ENCODE measurements at places on chromosomes 2 and 18.

GRCh38 chr2:231960810-231961348 lies 634 bp upstream of the DIS3L2 start:
- DNase-seq: peak; percentile 23

DNA sequence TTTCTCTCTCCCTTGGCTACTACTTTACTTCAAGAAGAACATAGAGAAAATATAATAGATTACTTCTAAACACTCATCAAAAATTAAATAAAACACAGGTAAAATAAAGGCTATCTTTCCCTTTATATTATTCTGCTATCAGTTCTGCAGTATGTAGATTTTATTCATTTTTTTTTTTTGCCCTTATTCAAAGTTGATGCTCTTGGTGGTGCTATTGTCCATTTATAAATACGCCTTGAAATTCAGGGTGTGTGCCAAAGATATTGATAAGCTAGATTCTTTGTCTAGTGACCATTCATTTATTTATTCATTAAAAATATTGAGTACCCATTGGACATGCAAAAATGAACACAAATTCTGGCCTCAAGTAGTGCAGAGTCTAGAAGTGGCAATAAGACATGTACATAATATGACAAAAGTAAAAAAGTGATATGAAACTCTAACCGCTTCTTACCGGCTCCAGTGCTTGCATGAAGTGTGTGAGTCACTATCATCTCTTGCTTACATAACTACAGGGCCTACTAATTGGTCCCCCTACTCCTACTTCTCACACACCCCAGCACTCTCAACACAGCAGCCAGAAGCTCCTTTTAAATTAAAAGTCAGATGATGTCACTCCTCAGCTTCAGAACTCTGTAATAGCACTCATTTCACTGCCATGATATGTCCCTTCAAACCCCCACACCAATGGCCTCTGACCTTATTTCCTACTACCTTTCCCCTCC lies 208.3 kb upstream of the FANCL start:
- DNase-seq: no peak

DNA sequence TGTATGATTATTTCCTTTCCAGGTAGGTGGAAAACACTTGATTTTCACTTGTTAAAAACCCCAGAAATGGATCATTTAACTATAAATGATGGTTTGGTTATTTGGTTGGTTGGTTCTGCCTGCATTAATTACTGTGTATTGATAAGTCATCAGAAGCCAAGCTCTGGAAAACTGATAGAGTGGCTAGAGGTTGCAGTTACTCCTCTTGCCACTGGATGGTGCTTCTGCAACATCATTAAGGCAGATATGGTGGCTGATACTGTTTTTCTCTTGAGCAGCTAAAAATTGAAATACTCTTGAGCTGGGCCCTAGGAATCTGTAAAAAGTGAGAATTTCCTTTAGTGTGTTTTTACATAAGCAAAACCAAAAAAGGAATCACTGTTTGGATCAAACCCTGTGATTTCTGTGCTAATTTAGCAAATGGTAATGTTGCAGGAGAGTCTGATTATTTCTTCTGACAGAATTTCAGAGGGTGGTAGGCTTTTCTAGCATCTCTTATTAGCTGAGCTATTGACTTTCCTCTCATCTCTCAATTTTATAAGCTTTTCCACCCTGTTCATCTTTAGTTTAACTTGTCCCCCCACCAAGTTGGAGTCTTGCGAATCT lies 54.3 kb downstream of the RAB10 start:
- DNase-seq: no peak

GRCh38 chr2:213265679-213266078 lies 18.6 kb upstream of the SPAG16 start:
- no peak for DNase-seq

DNA sequence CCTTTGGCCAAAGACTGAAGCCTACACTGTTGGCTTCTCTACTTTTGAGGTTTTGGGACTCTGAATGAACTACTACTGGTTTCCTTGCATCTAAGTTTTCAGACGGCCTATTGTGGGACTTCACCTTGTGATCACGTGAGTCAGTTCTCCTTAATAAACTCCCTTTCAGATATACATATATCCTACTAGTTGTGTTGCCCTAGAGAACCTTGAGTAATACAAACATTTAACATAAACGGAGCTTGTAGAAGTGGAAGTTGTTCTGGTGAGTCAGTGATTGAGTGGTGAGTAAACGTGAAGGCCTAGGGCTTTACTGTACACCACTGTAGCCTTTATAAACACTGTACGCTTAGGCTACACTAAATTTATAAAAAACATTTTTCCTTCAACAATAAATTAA lies 107.2 kb upstream of the CDH2 start:
- no peak for DNase-seq

DNA sequence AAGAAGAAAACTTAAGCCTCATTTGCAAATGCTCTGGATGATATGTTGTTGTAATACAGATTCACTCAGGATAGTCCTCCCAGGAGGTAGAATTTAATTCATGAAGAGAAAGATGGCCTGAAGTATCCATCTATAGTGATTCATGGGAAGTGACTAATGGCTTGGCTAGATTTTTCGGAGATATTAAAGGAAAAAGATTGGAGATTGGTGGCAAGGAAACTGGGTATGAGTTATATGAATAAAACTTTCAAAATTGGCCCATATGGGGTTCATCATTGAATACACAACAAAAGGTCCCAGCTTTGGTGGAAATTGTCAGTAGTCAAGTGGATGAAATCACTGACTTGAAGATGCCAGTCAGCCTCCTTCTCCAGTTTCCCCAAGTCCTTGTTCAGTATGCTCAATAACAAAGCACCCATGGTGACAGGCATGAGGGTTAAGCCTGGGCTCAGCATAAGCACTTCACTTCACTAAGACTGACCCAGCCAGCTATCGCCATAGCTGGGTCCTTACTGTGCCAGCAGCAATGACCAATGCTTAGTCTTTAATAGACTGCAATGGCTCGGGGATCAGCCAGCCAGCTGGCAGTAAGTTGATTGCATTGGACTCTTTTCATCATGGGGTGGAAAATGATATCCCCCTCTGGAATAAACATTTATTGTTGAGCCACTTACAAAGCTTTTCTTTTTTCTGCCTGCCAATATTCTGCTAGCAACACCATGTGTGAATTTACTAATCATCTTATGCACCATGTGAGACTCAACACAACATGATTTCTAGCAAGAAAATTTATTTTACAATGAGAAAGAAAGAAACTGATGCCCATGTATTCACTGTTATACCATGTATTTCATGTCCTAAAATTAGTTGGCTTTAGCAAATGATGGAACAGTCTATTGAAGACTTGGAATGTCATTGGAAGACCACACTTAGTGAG lies 176.6 kb upstream of the TACR1 start:
- no peak for DNase-seq

DNA sequence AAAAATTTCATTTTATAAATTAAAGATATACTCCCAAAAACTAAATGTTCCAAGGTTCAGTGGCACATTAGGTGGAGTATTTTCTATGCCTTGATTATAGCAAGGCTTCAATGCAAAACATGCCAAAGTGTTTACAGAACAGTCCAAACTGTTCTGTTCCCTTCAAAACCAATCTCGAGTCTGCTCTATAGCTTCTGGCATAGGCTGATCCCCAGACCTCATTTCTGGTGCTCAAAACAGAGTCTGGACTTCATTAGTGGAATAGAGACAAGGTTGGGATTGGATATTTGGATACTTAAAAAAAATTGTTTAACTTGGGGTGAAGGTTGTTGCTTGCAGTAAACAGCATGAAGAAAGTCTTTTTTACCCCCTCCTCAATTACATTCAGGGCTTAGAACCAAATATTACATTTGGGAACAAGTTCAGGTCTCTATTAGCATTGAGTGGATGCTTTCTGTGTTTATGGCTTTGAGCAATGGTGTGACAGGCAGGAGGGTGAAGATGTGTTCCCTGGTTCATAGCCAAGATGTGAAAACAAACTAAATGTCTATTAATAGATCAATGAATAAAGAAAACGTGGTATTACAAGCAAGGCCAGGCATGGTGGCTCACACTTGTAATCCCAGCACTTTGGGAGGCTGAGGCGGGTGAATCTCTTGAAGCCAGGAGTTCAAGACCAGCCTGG lies 208.1 kb upstream of the RND3 start:
- no peak for DNase-seq

Data from stimulated activated CD8-positive, alpha-beta memory T cell treated with anti-CD3 and anti-CD28 coated beads, Interleukin-7, amount 100 ng/mL, for 24 hours (primary cell).